ENCODE measurements at places on chromosomes 2 and 18.

GRCh38 chr2:232376260-232376659, 2.3 kb upstream of the ALPP start:
- DNase-seq = no peak

DNA sequence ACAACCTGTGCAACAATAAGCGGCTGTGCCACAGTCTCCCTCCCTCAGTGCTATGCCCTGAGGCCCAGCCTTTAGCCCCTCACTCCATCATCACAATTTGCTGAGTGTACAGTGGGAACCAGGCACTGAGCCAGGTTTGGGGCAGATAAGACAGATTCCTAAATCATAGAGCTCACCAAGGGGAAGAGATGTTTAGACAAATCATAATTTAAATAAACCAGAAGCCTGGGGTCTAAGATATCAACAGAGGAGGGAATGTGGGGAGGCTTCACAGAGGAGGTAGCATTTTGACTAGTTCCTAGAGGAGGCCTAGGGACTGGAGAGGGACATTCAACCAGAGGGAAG, 139.3 kb upstream of the EPAS1 start:
- no peak for DNase-seq

- DNase-seq = no peak
Measured at GRCh38 chr2:113192459-113193100, 18.8 kb downstream of the PSD4 start.

DNA sequence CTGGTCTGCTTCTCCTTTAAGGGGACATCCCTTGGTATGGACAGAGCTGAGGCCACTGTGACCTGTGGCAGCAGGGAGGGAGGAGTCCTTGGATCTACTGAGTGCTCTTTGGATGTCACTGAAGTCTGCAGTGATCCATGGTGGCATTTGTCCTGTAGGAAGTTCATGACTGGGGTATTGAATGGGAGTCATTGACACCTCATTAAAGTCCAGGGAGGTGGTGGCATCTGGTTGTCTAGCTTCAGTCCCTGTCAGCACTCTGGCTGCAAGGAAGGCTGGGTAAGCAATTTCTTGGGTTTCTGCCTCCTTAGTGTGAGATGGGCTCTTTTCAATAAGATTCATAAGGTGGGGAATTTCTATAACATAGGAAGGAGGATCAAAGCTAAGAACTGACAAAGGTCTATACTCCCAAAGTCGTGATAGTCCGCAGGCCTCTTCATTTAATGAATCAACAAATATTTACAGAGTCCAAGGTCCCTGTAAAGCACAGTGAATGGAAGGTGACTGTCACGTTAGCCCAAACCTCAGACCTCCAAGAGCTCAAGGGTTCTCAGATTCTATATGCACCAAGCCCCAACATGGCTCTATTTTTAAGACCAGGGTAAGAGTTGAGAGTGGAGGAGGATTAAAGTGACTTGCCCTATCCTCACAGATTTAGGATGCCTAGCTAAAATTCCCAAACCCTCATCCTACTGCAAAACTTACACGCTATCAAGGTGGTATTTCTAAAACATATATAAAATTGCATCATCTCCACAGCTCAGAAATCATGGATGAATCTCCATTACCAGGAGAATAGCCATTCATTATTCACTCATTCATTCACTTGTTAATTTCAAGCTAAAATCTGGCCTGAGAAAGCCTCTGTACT, 40.2 kb downstream of the THNSL2 start:
- no peak for DNase-seq

DNA sequence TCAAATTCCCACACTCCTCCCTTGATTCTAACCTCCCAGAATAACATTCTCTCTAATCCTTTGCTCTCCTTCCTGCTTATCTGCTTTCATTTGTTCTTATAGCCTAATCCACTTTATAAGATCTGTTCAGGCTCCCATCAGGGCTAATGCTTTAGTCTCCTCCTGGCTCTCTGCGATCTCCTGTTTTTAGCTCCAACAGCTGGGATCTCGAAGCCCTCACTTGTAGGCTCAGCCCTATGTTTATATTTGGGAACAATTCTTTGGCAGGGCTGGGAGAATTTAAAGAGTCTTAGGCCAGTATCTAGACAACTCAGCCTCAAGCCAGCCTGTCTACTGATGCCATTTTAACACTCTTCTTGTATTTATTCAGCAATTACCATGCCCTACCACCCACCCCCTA, 27.2 kb upstream of the RAPH1 start:
- no peak for DNase-seq

DNA sequence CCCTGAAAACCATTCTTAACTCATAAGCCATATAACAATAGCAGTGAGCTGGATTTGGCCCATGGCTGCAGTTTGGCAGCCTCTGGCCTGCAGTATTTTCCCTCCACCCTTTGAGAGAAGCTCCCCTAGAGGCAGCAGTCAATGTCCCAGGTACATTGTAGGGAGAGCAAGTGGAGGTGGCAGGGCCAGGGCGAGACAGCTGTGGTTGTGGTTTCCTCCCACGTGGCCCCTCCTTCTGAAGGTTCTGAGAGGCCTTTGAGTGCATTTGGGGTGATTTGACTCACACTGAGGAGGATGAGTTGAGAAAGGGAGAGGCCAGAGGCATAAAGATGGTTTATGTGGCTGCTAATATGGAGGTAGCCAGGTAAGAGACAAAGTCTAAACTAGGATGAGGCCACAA, 45.5 kb upstream of the LDAH start:
- DNase-seq = no peak

DNA sequence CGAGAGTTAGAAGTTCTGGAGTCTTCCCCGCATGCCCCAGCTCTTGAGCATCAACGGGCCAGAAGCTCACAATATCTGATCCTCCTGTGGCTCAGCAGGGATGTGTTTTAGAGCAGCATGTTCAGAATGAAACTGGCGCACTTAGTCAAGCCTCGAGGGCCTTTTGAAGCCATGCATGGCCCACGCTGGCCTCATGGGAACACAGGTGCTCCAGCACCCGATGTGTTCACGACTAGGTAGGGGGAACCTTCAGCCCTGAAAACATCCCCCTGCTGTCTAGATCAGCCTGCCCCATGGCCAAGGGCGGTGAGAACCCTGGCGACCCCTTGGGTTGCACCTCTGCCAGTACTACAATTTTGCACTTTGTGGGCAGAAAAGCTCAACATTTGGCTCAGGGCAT, 32.8 kb downstream of the MSH6 start:
- DNase-seq = no peak

- no peak for DNase-seq
Measured at GRCh38 chr2:109537565-109538222, 76.1 kb downstream of the SEPTIN10 start.

- DNase-seq = no peak
Measured at GRCh38 chr18:78679613-78680260, 299.9 kb upstream of the SALL3 start.

DNA sequence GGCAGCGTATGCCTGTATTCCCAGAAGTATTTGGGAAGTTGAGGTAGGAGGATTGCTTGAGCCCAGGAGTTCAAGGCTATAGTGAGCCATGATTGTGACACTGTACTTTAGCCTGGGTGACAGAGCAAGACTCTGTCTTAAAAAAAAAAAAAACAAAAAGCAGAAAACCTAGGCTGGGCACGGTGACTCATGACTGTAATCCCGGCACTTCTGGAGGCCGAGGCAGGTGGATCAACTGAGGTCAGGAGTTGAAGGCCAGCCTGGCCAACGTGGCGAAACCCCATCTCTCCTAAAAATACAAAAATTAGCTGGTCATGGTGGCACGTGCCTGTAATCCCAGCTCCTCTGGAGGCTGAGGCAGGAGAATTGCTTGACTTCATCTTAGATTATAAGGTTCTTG, 46.4 kb downstream of the MTA3 start:
- DNase-seq = no peak

DNA sequence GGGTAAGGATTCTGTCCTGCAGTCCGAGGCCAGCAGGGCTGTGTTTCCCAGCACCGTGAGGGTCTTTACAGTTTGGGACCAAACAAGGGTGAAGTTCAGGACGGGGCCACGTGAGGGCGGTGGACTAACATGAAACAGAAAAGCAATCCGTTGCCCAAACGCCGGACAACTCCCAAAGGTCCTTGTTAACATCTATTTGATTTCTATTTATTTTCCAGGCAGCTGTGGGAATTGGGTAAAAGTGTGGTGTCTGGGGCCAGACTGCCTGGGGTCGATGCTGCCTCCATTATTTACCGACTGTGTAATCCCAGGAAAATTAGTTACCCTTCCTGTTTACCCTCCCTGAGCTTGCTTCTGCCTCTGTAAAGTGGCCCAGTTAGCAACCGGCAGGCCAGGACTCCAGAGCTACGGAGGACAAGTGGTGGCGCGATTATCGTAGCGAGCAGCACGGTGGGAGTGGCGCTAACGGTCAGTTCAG, 66.3 kb upstream of the TCF7L1 start:
- DNase-seq = peak; percentile 70

DNA sequence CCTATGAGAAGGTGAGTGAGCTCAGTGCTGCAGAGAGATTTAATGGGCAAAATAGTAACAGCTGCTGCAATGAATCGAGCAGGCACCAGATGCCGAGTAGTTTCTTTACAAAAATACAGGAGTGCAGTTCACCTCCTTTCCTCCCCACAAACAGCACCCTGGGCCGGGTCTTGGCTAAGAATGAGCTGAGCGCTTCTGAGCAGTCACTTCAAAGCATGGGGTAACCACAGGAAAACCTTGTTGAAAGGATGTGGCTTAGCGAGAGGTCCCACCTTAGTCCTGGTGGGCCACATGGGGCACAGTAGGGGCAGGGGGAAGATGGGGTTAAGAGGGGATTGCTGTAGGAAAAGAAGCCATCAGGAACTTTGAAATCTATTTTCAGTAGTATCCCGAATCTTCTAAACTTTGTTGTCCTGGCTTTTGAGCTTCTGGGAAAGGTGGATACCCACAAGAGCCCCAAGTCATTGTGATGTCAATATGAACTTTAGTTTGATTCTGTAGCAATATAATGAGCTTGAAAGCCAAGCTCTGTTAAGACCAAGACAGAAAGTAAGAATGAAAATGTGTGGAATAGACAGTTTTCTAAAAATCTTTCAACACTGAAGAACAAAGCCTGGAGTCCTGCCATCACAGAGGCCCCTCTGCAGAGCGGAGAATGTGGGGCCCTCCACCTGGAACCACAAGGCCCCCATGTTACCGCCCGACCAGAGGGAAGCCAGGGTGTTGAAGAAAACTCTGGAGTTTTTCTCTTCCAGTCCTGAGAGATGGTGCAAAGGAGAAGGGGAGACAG, 101.0 kb upstream of the ZNF236 start:
- no peak for DNase-seq

DNA sequence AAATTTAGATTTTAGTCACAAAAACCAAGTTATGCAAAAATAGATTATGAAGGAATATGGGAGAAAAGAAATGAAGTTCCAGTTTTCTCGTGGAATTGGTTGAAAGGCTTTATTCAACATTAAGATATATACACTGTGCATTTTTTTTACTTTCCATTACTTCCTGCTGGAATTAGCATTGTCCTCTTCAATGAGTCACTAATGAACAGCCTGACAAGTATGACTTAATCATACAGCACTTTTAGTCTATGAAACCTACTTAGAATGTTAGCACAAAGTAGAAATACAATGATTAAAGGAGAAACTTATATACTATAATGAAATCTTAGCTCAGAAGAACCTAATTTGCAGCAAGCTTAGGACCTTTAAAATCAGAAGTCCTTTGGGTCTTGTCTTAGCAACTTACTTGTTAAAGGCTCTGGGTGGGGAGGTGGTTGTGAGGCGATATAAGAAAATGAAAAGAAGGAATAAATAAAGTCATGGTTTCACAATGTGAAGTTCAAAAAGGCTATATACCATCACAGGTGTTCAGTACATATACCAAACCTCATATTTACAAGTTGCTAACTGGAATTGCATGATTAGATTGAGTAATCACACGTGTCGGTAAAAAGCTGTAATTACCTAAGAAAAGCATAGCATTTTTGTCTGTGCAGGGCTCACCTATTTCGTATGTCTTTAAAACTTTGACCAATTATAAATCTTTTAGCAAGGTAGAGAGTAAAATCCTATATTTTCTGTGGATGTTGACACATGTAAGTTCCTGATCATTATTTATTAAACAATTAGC, 236.8 kb downstream of the CAMKMT start:
- no peak for DNase-seq

GRCh38 chr2:190535121-190535439, 558 bp upstream of the NEMP2 start:
- no peak for DNase-seq

DNA sequence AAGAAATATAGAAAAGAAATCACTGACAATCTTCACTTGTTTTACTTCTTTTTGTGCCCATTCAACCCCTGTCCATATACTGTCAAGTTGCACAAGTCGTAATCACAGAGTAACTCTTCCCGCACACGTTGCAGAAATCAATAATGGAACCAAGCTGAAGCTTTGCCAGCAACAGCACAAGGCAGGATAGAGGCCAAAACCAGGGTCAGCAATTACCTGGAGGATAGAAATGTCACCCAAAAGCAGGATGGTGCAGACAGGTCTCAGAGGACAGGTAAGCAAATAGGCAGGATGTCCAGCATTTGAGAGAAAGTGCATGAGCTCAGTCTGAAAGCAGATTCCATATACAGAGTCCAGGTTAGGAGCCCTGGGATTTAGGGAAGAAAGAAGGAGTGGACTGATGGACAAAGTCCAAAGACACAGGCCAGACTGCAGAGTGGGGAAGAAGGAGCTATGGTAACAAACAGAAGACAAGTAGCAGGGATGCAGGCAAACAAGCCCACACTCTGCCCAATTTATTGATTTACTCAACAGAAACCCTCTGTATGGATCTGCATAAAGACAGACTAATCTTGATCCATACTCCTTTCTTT, 52.7 kb downstream of the PID1 start:
- no peak for DNase-seq

DNA sequence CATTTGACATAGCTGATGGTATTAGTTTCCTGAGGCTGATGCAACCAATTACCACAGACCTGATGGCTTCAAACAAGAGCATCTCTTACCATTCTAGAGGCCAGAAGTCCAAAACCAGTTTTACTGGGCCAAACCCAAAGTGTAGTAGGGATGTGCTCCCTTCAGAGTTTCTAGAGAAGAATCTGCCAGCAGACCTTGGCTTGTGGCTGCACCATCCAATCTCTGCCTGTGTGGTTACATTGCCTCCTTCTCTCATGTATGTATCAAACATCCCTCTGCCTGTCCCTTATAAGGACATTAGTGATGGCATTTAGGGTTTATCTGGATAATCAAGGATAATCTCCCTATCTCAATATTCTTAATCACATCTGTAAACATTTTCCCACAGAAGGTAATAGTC, 4.5 kb upstream of the SNRNP27 start:
- DNase-seq = no peak

- no peak for DNase-seq
Measured at GRCh38 chr18:49690312-49690711, 123.0 kb downstream of the ACAA2 start.

Data from right renal cortex interstitium (tissue), 3 donors.